ENCODE measurements at places on chromosomes 2 and 18.

- DNase-seq, result no peak
Measured at GRCh38 chr2:54284826-54285225, 28.8 kb upstream of the TSPYL6 start.

- peak; percentile 34 for DNase-seq
Measured at GRCh38 chr2:26970928-26971627, 641 bp downstream of the MAPRE3 start.

- DNase-seq, result peak; percentile 83
Measured at GRCh38 chr2:241443486-241444223, 64.7 kb downstream of the STK25 start.

GRCh38 chr18:61595615-61596251 is 262.5 kb downstream of the CDH20 start:
- DNase-seq, result no peak

GRCh38 chr2:204722207-204722606 is 176.9 kb downstream of the PARD3B start:
- no peak for DNase-seq

DNA sequence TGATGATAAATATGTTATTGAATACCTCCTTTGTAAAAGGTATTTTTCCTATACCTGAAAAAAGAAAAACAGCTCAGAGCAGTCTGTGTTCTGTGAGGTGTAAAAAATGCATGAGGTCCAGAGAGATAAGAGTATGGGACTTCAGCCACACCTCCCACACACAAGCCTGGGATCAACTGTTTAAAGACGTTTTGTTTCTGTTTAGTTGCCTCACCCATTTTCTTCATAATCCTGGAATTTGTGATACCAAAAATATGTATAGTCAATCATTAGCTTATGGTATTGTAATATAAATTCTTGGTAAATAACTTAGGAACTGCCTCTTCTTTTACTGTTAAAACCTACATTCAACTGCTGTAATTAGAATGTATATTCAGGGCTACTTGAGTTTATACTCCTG is 1322.9 kb upstream of the TMEFF2 start:
- DNase-seq, result no peak

- no peak for DNase-seq
Measured at GRCh38 chr2:210964141-210964764, 407.9 kb downstream of the CPS1 start.

- no peak for DNase-seq
Measured at GRCh38 chr2:124692707-124693106, 667.6 kb downstream of the CNTNAP5 start.

- DNase-seq, result no peak
Measured at GRCh38 chr2:151481744-151482143, 72.0 kb downstream of the RIF1 start.

DNA sequence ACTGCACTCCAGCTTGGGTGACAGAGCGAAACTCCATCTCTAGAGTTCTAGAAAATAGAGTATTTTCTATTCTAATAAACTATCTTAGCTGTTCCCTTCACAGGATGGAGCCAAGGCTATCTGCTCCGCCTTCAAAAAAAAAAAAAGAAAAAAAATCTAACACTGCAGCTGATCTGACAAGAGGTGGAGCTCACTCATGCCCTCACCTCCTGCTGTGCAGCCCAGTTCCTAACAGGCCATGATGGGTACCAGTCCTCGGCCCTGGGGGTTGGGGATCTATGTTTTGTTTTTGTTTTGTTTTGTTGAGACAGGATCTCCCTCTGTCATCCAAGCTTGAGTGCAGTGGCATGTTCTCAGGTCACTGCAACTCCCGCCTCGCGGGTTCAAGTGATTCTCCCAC is 3.0 kb downstream of the WDSUB1 start:
- no peak for DNase-seq

DNA sequence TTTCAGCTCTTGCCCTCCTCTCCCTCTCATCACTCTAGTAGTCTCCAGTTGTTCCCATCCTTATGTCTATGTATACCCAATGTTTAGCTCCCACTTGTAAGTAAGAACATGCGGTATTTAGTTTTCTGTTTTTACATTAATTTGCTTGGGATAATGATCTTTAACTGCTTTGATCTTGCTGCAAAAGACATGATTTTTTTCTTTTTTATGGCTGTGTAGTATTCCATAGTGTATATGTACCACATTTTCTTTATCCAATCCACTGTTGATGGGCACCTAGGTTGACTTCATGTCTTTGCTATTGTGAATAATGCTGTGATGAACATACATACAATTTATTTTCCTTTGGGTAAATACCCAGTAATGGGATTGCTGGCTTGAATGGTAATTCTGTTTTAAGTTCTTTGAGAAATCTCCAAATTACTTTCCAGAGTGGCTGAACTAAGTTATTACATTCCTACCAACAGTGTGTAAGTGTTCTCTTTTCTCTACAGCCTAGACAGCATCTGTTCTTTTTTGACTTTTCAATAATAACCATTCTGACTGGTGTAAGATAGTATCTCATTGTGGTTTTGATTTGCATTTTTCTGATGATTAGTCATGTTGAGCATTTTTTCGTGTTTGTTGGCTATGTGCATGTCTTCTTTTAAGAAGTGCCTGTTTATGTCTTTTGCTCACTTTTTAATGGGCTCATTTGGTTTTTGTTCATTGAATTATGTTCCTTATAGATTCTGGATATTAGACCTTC is 179.6 kb upstream of the SLC39A10 start:
- no peak for DNase-seq

DNA sequence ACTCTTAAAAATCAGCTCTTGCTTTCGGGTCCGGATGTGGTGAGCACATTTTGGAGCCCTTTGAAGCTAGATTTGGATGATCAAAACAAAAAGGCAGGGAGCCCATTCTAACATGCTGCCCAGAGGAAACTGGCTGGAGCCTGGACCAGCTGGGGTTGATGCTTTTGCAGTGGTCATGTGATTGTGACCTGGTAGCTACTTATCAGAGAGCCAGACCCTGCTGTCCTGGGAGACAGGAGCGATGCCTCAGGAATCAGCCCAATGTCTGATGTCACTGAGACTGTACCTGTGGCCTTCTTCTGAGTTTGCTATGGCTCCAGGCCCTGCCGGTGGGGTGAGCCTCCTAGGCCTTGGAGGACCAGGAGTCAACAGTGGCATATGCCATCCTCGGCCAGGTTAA is 18.7 kb upstream of the SCLY start:
- DNase-seq, result no peak

DNA sequence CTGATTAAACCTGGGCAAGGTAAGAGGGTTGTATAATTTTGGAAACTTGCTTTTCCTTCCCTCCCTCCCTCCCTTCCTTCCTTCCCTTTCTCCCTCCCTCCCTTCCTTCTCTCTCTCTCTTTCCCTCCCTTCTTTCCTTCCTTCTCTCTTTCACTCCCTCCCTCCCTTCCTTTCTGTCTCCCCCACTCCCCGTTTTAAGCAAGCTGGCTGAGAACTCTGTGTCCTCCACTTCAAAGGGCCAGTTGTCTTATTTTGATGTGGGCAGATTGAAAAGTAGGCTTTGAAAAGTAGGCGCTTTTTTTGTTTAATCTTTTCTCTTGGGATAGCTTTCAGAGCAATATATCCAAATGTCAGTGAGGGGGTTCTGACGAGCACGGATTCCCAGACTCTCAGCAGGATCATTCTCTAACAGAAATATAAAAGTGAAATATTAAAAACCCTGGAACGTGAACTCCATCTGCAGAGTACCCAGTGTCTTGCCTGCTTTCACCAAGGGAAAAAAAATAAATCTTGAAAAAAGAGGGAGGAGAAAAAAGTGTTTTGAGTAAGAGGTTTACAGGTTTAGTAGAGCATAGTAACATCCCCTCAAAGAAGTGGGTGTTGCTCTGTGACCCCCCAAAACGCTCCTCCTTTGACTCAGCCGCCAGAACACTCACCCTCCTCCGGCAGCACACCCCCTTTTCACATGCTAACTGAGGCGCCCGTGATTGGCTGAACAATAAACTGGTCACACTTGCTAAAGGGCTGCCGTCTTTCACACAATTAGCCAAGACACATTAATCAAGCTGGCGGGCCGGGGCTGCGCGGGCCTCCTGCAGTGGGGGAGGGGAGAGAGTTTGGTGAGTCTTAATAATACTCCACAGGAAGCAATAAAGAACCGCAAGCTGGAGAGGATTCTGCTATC is 52.2 kb downstream of the CDK15 start:
- DNase-seq, result no peak

DNA sequence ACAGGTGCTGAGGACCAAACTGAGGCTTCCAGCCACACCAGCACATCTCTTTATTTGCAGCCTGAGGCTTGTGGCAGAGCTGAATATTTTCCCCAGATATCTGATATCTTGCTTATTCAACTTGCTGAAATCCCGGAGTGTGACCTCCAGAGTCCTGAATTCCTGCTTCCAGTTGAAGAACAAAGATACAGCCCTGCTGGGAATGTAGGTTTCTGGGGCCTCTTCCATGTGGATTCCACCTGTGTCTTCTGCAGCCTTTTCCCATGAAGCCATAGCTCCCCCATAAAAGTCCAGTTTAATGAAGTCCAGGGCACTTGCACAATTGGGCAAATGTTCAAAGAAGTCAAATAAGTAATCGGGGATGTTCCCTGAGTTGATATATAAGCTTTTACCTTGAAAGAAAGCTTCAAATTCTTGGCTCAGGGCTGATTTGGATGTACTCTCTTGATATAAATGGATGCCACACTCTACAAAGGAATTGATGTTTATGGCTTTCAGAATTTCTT is 14.9 kb downstream of the NLRC4 start:
- DNase-seq, result no peak

GRCh38 chr2:70753031-70753430 is 15.0 kb downstream of the ADD2 start:
- DNase-seq, result no peak

DNA sequence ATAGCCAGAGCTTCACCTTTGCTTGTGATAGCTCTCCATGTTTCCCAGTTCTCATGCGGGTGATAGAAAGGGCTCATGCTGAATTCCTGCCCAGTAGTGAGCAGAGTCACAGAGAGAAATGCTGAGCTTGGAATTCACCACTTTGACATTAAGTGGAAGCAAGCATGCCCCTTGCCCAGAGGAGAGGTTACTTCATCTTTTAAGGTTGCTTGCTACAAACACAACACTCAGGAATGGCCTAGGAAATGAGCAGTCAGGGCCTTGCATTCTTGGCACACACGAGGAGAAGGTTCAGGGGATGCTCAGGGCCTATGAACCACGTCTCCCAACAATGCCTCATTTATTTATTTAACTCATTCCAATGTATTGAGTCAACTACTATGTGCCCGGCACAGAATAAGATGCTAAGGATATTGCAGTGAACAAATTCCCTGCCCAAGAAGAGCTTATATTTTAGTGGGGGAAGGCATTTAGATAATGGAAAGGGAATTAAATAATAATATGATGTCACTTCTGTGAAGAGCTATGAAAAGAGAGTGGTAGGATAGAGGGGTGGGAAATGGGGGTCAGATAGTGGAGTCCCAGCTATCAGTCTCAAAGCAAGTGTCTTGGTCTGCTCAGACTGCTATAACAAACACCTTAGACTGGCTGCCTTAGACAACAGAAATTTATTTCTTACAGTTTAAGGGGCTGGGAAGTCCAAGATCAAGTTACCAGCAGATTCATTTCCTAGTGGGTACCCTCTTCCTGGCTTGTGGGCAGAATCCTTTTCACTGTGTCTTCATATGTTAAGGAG is 42.1 kb downstream of the DDX18 start:
- DNase-seq, result no peak

DNA sequence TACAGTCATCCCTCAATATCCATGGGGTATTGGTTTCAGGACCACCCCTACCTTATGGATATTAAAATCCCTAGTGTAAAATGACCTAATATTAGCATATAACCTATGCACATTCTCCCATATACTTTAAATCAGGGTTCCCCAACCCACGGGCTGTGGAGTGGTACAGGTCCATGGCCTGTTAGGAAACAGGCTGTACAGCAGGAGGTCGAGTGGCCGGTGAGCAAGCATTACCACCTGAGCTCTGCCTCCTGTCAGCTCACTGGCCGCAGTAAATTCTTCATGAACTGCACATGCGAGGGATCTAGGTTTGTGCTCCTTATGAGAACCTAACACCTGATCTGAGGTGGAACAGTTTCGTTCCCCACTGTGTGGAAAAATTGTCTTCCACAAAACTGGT is 73.8 kb downstream of the RIF1 start:
- no peak for DNase-seq

GRCh38 chr2:107591561-107592279 is 235.0 kb upstream of the RGPD4 start:
- DNase-seq, result no peak

GRCh38 chr2:109719871-109720270 is 74.2 kb upstream of the RGPD5 start:
- DNase-seq, result no peak

DNA sequence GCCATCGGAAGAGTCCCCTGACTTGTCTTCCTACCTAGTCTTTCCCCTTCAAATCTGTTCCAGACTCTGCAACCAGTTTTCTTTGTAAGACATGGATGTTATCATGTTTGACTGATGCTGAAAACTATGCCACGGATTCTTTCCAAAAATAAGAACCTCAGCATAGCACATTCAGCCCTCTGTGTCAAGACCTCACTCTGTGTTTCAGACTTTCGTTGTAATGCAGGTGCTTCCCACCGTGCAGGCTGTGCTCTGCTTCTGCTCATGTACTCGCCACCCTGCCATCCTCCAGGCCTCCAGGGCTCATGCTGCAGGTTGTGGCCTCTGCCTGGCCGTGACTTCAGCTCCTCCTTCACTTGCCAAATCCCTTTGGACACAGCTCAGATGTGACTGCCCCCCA is 347.0 kb upstream of the RAB12 start:
- DNase-seq, result no peak

- DNase-seq, result no peak
Measured at GRCh38 chr2:104850361-104851290, 3.3 kb upstream of the POU3F3 start.

DNA sequence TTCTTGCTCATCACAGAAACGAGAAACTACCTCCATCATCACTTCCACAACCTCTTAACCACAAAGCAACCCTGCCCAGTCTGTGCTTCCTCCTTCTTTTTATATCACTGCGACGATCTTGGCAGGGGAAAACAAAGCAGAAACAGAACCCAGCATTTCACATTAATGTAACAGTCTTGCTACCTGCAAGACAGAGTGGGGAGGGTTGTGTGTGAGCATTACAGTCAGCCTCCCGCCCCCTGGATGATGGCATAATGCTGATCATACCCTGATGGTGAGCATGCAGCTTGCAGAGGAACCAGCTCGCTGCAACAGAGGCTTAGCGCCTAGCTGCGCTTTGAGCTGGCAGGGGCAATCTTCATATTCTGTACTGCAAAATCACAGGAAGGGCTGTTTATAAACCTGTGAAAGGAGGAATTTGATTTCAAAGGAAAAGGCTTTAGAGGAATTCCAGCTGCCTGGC is 376.1 kb downstream of the IRS1 start:
- DNase-seq, result no peak

GRCh38 chr2:223972656-223973102 is 15.4 kb downstream of the MRPL44 start:
- DNase-seq, result no peak
